A549 treated with RU486 at 1 μM for 4 hours (cell line): ENCODE measurements at places on chromosomes 5 and 9. TPM values are rescaled to one million over a fixed set of nuclear protein-coding genes. Genes with fewer than 3 reads are reported as not detected.

Gene FOXD4L6
- total RNA-seq, result 0.11 TPM in 1 of 5 replicates, not detected in the others

Gene PLK2
- 76.3 to 98.4 TPM (median 80.5 TPM) in 5 replicates for total RNA-seq

Gene SPATA31A5
- total RNA-seq, result not detected in 5 replicates

Gene GFI1B
- not detected in 5 replicates for total RNA-seq

Gene NR3C1
- 26.2 to 47.5 TPM (median 41.8 TPM) in 5 replicates for total RNA-seq

Gene GALT
- 15.5 to 21.5 TPM (median 19.6 TPM) in 5 replicates for total RNA-seq

Gene TEX48
- not detected in 5 replicates for total RNA-seq

Gene CHSY3
- 0.08 to 0.13 TPM (median 0.09 TPM) in 5 replicates for total RNA-seq

Gene STPG3
- total RNA-seq, result not detected in 5 replicates

Gene SPRY4
- 5.4 to 8.0 TPM (median 7.1 TPM) in 5 replicates for total RNA-seq

Gene MYMK
- total RNA-seq, result not detected in 5 replicates

Gene HMMR
- 14.0 to 31.4 TPM (median 28.9 TPM) in 5 replicates for total RNA-seq

Gene TMEM252
- not detected in 5 replicates for total RNA-seq

Gene LTC4S
- 0.30 to 0.63 TPM (median 0.38 TPM) in 3 of 5 replicates, not detected in the others for total RNA-seq
